ENCODE measurements at places on chromosomes 13 and 19.

DNA sequence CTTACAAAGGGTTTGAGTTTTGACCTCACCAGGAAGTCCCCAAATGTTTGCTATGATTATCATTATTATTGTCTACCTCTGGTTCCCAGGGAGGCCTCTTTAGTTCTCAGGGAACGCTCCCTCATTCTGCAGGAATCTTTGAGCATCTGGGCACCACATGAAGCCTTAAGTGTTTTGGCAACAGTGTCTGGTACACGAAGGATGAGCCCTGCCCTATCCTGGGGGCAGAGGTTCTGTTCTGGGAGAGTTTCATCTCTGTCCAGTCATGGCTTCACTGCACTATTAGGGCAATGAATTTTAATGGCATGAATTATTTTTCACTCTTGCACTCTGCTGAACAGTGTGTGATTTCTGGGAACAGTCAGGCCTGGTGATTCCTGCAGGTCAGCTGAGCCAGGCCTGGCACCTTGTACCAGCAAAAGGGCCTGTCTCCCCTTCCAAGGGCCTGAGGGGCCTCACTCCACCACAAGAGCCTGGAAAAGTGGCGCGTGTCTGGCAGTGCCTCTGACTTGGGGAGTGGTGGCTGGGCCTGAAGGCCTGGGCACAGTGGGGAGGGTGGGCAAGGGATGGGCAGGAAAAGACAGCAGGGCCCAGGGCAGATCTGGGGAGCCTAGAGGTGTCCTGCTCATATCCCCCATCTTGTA, 4.6 kb downstream of the FAM187B start:
- DNase-seq = no peak

DNA sequence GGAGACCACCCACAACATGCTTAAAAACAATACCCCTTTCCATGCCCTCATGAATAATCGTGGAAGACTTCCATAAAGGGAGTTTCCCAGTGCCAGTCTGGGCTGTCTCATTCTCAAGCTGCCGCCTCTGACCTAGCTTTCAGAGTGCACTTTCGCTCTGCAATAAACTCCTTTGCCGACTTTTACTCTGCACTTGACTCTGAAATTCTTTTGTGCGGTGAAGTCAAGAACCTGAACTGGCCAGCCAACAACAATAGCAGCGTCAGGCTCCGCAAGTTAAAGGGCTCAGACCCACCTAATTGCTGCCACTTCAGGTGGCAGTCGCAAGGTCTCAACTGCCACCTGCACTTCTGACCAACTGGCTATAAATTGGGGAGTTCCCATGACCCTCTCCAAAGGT, 10.3 kb upstream of the LEUTX start:
- DNase-seq = no peak

DNA sequence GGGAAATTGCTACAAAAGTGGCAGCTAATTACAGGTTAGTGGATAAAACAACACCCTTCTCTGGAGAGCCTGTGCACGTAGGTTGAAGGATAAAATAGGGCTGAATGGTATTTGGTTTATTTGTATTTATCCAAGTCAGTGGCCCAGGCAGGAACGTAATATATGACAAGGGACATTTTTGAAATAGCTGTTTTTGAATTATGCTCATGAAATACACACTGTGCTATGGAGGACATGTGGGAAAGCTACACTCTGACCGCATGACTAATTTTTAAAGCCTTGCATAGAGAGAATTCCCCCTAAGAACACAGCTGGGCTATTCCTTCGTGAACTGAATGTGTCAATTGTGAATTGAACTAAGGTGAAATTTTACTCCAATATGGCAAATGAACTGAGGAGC, 292.1 kb upstream of the MAB21L1 start:
- DNase-seq = no peak

DNA sequence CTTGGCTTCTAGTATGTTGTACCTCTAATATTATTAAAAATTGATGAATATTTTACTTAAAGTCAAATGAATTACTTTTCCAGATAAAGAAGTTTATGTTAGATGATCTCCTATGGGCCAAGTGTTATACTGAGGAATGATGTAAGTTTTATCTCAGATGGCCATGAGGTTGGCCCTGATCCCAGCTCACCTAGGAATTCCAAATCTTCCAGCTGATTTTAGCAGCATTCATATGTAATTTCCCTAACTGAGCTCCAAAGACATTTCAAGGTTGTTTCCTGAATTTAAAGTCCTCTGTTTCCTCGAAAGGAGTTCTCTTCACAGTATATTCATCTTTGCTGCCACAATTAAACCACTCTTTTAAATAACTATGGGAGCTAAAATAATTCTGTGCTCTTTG, 1670.4 kb upstream of the SPRY2 start:
- DNase-seq = no peak

GRCh38 chr13:43939086-43939485, 59.4 kb downstream of the LACC1 start:
- no peak for DNase-seq

DNA sequence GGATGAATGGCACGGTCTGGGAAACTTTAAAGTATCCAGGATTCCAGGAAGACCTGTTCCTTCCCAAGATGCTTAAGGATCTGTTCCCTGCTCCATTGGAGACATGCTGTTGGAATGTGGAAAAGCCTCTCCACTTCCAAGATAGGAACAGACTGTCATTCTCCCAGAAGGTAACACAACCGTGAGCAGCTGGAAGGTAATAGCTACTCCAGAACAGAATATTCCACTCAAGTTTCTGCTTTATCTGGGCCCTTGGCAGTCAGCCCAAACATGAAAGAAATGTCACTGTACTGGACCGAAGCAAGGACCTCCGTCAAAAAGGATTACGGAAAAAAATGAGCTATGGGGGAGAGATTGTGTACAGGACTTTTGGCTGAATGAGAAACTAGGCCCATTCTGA, 420.9 kb upstream of the NBEA start:
- DNase-seq = no peak

- DNase-seq = peak; percentile 53
Observed at GRCh38 chr19:45693106-45693788, 781 bp downstream of the QPCTL start.

DNA sequence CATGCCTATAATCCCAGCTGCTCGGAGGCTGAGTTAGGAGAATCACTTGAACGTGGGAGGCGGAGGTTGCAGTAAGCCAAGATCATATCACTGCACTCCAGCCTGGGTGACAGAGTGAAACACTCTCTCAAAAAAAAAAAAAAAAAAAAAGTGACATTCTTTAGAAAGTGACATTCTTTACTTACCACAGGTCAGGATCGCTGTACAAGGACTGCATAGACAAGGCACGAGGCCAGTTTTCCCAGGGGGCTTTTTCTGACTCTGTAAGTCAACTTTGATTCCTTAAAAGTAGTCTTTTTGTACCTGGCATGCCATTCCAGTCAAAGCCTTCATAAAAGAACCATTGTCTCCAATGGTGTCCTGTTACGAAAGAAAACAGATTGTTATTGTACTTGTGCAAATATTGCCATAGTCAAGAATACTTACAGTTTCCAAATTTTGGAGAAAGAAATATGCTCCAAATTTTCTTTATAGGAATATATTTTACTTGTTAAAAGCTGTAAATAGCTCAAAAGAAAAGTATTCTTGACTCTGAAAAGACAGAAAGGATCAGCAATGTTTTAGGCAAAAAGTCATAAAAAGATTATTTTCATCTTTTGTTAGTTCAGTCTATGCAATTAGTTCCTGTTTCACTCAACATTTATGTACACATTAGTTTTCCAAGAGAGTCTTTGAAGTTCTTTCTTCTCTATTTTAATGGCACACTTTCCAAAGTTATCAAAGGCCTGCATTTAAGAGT, 39.3 kb downstream of the CEACAM1 start:
- DNase-seq = no peak

- DNase-seq = no peak
Observed at GRCh38 chr19:15923702-15924101, 10.6 kb downstream of the CYP4F11 start.

GRCh38 chr19:21740559-21740958, 26.8 kb downstream of the ZNF100 start:
- no peak for DNase-seq

DNA sequence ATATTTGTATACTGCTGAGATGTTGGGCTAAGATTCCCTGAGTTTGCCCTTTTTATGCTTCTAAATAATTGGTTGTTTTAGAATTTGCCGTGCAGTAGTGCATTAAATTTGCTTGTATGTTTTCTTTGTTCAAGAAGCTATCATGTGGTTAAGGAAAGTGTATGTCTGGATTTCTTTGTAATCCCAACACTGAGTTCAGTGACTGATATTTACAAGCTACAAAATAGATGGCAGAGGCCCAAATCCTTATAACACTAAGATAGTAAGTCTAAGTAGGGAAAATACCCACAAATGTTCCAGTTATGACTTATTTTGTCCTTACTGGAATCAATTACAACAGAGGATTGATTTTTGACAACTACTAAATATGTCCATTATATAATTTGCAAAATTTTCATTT, 435.0 kb upstream of the KLF12 start:
- no peak for DNase-seq

- peak; percentile 13 for DNase-seq
Observed at GRCh38 chr13:27954406-27954851, 14.7 kb downstream of the CDX2 start.

GRCh38 chr19:36058481-36059179, 3.9 kb downstream of the WDR62 start:
- DNase-seq = no peak

DNA sequence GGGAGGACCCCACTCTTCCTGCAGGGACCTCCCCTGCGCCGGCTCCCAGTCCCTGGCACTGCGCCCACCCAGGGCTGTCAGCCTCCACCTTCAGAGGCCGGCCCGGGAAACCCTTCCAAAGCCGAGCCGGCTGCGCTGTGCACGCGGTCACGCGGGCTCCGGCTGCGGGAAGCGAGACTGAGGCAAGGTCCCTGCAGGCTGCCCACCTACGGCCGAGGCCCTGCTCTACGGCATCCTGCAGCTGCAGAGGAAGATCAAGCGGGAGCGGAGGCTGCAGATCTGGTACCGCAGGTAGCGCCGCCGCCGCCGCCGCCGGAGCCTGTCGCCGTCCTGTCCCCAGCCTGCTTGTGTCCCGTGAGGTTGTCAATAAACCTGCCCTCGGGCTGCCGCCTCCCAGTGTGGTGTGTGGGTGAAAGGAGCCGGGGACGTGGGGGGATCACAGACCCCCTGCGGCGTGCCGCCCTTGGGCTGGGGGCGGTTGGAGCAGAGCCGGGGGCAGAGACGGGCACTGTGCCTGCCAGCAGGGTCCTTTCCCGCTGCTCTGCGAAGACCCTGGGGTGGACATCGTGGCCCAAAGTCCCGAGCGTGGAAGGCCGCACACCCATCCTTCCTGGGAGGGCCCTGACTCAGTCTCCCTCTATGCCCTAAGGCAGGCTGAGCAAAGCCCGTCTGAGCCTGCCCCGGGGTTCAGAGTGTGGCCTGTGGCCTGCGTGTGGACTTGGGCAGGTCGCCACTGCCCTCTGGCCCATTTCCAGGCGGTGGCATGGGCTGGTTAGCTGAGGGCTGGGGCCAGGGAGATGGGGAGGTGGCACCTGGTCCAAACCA, 5.9 kb downstream of the GAMT start:
- no peak for DNase-seq

GRCh38 chr13:105972811-105973590, 562.5 kb downstream of the EFNB2 start:
- no peak for DNase-seq
